ENCODE measurements at places on chromosomes 2 and 18.

DNA sequence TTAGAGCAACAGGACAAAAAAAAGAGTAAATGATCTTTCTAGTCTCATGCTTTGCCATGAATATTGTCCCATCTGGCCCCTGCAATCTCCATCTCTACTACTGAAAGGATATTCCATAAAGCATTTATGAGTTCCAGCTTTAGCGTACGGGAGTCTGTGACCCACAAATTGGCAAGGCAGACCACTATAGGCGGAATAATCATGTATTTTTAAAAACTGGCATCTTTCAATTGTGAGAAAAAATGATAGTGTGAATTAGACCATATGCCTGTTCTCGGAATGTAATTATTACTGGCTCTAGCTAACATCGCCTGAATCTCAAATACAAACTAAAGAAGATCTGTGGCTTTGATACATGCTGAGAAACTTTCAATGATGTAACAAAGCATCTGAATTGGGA, 738.1 kb upstream of the NXPH2 start:
- no peak for DNase-seq

- DNase-seq: no peak
Observed at GRCh38 chr2:73685764-73686438, 43.7 kb upstream of the NAT8 start.

- no peak for DNase-seq
Observed at GRCh38 chr2:120365236-120365793, 19.4 kb downstream of the INHBB start.

- no peak for DNase-seq
Observed at GRCh38 chr18:53521068-53521467, 703.4 kb downstream of the MBD2 start.

DNA sequence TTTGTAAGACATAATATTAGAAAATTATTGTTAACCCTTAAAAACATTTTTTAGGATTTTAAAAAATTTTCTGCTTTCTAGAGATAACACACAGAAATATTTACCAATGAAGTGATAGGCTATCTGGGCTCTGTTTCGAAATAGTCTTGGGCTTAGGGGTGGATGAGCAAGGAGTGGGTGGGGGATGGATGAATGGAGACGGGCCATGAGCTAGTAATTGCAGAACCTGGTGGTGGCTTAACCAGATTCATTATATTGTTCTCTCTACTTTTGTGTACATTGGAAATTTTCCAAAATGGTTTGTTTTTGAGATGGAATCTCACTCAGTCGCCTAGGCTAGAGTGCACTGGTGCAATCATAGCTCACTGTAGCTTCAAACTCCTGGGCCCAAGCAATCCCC, 89.6 kb downstream of the TCF7L1 start:
- DNase-seq: no peak

GRCh38 chr2:9573013-9573720, 17.5 kb upstream of the ADAM17 start:
- no peak for DNase-seq

- no peak for DNase-seq
Observed at GRCh38 chr2:197760293-197760657, 24.8 kb downstream of the BOLL start.
